ENCODE measurements at places on chromosomes 7 and 10.

DNA sequence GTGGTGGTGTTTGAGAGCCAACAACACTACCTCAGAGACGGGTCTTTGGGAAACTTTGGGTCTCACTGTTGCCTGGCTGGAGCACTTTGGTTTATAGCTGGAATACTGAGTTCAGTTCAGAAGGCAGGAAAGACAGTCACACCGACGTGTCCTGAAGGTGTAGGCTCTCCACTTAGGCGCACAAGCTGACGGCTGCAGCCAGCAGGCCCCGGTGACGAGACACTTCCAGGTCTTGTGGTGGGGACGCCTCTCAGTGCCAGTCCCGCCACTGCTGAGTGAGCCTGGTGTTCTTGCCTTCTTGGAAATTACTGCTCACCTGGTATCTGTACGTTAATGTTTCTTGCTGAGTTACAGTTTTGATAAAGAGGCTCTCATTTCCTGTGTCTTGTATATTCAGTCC, 74.0 kb downstream of the WDR37 start:
- DNase-seq: no peak

GRCh38 chr7:45259966-45260646, 102.5 kb downstream of the RAMP3 start:
- no peak for DNase-seq

GRCh38 chr7:110470420-110470819, 620.5 kb upstream of the LRRN3 start:
- DNase-seq: no peak

- peak; percentile 11 for DNase-seq
Measured at GRCh38 chr7:115094163-115094562, 172.3 kb downstream of the MDFIC start.

DNA sequence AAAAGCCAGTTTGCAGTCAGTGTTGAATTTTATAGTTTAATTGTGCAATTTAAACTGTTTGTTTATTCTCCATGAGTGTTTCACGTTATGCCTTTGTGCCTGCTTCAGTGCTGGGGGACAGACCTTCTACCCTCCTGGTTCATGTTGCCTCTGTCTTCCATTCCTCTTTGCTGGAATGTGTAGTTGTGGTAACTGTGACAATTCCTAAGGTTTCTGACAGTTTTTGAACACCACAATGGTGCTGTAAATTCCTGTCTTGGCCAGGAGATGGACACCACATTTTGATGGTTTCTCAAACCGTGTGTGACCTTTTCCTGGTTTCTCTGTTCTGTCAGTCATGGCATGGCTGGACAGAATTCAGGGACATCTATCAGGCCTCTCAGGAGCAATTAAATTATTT, 201.7 kb downstream of the BICC1 start:
- no peak for DNase-seq

DNA sequence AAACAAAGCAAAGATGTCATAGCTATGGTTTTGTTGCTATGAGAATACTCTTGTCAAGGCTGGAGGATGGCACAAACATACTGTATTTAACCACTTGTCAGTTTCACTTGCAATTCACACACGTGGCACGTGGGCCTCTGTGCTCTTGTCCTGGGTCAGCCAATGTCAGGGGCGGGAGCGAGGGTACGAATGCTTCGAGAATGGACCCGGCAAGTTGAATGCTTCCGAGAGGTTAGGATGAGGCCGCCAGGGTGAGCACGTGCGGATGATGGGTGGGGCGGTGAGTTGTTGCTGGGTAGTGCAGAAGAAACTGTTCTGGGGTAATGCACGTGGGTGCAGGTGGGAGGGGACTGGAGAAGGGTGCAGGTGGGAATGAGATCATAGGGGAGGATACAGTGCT, 10.4 kb upstream of the OCM2 start:
- DNase-seq: no peak

- DNase-seq: no peak
Measured at GRCh38 chr7:39527296-39527695, 38.9 kb upstream of the YAE1 start.

DNA sequence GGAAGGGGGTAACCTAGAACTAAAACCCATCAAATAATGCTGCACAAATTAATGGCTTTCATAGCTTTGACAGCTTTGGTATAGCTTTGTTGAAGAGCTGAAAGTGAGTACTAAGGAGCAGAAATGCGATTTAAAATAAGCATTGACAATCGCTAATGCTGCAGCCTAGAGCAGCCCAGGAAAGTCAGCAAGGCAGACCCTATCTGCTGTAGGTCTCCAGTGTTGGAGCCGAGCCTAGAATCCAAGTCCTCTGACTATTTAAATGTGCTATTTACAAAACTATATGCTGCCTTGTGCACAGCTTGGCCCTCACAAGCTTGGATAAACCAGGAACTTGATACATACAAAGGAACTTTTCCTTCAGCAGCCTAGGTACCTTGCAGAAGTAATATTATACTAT, 64.9 kb upstream of the ASAH2 start:
- DNase-seq: no peak

DNA sequence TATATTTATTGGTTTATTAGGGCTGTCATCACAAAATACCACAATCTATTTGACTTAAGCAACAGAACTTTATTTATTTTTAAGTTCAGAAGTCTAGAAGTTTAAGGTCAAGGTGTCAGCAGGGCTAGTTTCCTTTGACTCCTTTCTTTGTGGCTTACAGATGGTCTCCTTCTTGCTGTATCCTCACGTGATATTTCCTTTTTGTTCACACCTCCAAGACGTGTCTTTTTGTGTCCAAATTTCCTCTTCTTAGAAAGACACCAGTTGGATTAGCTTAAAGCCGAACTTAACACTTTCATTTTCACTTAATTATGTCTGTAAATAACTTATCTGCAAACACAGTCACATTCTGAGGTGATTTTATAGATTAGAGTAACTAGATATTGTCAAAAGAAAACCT, 631.4 kb upstream of the POT1 start:
- DNase-seq: no peak

DNA sequence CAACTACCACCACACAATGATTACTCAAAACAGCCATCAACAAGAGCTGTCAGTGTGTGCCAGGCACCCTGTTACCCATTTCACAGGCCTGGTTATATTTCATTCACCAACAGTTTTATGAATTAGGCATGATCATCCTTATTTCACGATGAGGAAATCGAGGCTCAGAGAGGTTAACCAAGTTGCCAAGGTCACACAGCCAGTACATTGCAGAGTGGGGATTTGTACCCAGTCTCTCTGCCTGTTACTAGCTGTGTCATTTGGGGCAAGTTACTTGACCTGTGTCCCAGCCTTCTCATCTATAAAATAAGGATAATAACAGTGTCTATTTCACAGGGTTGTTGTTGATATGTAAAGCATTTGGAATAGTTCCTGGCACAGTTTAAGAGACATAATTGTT, 97.2 kb downstream of the COL13A1 start:
- DNase-seq: no peak

DNA sequence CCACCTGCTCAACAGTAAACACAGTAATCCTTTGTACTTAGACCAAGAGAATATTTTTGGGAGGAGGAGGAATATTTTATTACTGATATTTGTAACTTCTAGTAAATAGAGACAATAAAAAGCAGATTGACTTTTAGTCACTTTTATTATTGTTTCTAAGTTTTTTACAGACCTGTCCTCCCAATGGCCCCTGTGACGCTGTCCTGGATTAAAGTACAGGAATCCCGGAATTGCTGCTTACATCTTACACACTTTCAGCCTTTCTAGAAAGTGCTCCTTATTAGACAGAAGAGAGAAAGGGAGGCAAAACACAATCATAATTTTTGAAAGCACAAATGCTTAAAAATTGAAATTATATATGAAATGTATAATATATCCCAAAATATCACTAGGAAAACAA, 86.4 kb upstream of the PRKG1 start:
- no peak for DNase-seq

DNA sequence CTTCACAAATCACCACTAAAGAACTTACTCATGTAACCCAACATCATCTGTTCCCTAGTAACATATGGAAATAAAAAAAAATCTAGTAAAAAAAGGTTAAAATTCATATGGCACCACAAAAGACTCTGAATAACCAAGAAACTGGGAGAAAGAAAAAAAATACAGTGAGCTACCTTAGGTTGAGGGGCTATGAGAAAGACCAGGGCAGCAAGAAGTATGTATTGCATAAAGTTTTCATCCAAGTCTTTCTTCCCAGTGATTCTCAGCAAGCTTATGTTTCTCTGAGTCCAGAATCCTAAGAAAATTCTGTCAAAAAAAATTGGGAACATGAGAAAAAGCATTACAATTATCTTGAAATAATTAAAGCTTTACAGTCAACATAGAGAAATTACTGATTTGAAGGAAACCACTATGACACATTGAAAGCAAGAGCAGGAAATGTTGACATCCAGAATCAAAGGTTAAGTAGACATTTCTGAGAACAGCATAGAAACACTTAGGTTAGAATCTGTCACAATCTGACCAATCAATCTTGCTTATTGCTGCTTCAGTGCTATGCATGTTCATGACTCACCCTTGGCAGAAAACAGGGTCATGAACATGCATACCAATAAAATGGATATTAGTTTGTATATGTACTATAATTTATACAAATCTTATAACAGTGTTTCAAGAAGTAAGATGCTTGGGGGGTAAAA, 494.0 kb upstream of the POT1 start:
- DNase-seq: peak; percentile 68

GRCh38 chr10:67780759-67781538, 57.0 kb downstream of the DNAJC12 start:
- DNase-seq: no peak

GRCh38 chr7:155975490-155975889, 163.2 kb upstream of the SHH start:
- DNase-seq: no peak

DNA sequence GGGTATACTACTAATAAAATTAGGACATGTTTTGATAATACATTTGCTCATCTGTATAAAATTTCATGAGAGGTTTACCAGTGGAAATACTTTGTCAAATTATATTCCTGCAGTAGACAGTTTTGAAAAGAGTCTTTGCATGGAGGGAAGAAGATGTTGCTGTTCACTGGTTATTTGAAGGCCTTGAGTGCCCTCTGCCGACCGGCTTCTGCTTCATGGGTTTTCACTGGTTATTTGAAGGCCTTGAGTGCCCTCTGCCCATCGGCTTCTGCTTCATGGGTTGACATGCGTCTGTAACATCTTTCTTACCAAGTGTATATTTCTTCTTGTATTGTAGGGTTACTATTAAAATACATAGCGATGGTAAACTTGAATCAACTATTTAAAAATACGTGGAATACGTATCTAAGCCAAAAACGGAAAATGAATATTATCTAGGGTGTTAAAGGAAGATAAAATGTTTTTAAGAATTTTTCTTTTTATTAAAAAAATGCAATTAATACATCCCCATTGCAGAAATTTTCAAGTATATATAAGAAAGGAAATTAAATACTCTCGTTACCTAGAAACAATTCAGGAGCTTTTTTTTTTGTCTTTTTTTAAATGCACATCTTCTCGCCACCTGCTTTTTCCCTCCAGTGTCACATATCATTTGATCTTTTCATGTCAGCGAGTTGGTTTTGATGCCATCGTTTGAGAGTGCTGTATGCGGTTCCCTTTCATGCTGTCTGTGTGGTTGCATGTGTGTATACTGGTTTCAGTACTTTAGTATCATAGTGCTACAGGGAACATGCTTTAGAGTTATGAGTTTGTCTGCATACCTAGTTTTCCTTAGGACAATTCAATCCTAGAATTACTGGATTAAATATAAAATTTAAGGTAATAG, 73.4 kb downstream of the SHH start:
- peak; percentile 14 for DNase-seq

- no peak for DNase-seq
Measured at GRCh38 chr7:42945821-42946626, 13.8 kb downstream of the MRPL32 start.

DNA sequence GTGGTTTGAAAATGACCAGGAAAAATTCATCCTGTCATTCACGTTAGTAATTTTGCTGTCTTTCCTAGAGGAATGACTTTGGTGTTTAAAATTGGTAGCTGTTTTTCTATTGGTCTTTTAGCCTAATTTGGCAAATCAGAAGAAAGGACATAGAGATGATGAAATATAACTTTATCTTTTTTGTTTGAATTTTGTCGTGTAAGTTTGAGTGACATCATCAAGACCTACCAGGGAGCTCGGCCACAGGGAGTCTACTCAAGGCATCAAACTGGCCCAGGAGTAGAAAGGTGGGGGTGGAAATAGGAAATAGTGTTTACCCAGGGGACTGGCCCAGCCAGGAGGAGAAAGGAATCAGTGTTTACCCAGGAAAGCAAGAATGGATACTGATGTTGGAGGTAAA, 21.0 kb upstream of the TSPAN14 start:
- DNase-seq: no peak

GRCh38 chr10:71850021-71850742, 869 bp downstream of the PSAP start:
- DNase-seq: no peak

DNA sequence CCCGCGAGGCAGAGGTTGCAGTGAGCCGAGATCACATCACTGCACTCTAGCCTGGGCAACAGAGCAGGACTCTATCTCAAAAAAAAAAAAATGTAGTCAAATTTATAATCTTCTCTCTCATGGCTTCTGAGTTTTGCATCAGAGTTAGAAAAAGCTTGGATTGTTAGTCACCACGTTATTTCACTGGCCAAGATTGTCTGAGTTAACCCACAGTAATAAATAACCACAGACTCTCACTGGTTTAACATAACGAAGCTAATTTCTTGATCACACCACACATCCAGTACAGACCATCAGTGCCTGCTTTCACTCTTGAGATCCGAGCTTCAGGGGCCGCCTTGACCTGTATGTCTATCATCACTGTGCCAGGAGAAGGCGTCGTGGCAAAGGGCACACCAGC, 116.8 kb upstream of the JCAD start:
- DNase-seq: no peak

DNA sequence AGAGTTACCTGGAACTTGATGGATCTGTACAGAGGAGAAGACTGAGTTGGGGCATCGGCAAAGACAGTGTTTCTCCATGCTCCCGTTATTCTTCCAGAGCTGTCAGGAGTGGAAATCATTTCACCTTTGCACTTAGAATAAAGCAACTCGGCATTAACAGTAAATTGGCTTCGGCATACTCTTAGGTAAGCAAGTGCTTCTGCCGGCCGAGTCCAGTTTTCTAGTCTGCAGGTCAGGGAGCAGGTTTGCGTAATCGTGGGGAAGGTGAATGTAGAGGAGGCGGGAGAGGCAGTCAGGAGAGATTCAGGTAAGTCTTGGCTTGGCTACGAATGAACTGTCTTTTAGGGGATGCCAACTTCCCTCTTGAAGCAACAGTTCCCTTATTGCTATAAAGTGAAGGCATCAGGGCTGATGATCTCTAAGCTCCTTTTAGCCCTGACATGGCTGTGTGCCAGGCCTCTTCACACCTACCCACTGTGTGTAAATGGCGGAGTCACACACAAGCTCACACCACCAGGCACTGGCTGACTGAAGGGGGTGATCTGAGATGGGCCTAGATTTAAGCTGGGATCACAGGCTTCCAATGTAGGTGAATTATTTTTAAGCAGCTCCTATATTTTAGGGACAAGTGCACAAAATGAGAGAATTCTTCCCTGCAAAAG, 127.1 kb downstream of the GATA3 start:
- no peak for DNase-seq

DNA sequence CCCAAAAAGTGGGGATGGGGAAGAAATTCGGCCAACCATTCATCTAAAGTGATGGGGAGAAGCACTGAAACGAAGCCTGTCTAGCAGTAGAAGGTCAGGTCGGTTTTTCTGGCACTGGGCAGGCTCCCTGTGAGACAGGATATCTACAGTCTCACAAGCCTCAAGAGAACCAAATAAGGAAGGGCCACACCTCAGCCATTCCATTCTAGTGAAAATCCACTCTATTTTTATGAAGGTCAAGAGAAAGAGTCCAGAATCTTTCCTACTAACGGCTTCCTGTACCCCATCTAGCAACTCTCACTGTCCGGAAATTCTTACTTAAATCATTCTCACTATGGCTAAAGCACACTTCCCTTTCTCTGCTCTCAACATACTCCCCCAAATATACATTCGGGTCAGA, 267.1 kb downstream of the PRPF18 start:
- DNase-seq: no peak
